ENCODE measurements at places on chromosomes 1 and 21.
A peak's percentile ranks its signal among the peaks of the same experiment; 100 is the strongest.

DNA sequence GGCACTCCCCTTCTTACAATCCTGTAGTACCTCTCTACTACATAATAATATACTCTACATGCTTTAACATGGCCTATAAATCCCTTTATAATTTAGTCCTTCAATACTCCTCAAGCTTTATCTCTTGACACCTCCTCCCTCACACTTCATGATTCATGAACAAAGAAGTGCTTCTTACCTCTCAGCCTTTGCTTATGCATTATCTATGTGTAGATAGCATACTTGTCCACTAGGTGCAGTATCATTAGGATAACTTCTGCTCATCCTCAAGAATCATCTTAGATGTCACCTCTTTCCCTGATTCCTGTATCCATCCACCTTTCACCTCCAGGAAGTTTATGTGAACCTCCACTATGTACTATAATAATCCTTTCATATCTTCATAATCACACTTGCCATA is 74.4 kb downstream of the COL24A1 start:
- DNase-seq = no peak

DNA sequence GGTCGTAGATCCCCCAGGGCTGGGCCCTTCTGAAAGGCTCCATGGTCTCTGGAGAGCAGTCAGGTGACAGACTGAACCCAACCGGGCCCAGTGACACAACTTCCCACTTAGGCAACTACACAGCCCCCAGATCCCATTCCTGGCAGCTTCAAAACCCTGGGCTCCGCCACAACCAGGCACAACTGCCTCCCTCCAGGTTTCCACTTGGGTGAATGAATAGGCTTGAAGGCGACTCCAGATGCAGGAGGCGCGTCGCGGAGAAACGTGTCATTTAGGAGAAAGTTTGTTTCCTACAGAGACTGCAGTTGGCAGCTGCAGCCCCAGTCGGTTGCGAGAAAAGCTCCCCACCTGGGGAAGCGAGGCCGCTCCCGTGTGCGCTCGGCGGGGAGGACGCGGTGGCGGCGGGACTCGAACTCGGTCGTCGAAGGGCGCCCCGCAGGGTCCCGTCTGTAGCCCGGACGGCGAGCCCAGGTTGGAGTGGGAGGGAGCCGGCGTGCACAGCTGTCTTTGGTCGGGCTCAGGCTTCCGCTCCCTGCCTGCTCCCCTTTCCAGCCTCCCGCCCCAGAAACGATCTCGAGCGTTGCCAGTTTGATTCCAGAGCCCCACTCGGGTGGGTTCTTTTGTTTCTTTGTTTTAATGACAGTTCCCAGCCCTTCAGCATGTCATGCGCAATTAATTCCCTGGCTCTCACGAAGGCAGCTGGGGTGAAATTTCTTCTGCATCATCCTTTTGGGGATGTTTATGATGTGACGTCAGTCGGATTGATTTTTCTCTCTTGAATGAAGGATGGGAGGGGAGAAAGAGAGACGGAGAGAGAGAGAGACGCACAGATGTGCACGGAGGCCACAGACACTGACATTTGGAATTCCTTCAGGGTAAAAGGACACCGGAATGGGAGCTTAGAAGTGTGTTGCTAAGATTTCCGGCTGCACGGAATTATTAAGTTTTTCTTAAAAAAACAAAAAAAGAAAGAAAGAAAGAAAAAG is 862 bp upstream of the SGIP1 start:
- DNase-seq = peak; percentile 89

- no peak for DNase-seq
Observed at GRCh38 chr1:3393987-3394920, 60.2 kb upstream of the ARHGEF16 start.

GRCh38 chr1:178477841-178478240 is 18.9 kb downstream of the CLEC20A start:
- DNase-seq = no peak

- DNase-seq = peak; percentile 96
Observed at GRCh38 chr1:96865731-96866685, 144.4 kb downstream of the PTBP2 start.

DNA sequence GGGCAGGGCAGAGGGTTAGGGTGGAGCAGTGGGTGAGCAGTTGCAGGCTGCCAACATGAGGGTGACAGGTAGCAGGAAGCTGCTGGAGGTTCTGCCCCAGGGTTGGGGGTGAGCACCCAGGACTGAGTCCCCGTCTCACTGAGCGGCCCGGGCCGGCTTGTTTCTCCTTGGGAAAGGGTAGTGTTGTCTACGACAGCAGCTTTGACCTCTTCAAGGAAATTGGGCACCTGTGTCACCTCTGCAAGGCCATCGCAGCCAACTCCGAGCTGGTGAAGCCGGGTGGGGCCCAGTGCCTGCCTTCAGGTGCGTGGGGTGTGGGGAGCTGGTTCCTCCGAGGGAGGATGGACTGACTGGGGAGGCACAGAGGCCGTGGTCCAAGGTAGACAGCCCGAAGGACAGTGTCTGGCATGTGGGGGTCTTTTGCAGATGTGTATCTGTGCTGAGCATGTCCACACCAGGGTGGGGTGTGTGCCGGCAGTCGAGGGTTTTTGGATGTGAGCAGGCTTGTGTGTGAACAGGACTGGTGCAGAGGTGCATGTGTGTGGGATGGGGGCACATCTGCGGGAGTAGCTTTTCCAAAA is 51.9 kb downstream of the DISP3 start:
- DNase-seq = no peak

All from fibroblast of skin of right quadriceps (primary cell).